ENCODE measurements at places on chromosomes 3 and 15.

DNA sequence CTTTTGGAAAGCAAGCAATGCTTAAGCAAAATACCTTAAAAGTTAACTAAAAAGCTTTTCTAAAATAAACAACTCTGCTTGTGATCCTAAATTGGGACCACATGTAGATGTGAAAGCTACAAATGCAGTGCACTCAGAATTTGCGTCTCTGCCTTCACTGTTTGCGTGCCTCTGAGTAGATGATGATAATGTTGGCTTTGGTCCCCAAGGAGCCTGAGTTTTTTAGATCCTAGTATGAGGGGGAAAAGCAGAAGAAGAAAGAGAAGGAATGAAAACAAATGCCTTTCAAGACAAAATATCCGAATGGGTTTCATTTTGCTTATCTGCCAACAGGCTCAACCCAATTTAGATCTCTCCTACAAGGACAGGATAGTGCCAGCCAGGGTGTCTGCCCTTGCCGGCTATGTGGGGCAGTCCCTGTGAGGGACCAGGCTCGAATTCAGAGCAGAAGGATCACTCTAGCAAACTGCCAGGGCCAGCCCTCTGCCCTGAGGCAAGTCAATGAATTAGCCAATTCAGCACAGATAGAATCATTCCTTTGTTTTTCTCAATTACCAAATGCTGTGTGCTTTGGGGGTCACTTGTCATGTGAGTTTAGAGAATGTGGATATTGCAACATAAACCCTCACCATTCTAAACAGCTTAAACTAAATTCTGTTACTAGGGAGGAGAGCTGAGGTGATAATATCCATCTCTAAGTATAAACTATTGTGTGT is 28.5 kb downstream of the SCG5 start:
- no peak for DNase-seq

DNA sequence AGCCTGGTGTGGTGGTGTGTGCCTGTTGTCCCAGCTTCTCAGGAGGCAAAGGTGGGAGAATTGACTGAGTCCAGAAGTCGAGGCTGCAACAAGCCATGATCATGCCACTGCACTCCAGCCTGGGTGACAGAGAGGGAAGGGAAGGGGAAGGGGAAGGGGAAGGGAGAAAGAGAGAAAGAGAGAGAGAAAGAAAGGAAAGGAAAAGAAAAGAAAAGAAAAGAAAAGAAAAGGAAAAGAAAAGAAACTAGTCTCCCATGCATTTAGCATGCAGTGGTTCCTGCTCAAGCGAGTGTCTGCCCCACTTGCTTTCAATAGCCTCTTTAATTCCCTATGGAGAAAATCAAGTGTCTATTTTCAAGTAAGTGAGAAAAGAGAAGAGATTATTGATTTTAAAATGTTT is 20.6 kb upstream of the CAPN7 start:
- no peak for DNase-seq

DNA sequence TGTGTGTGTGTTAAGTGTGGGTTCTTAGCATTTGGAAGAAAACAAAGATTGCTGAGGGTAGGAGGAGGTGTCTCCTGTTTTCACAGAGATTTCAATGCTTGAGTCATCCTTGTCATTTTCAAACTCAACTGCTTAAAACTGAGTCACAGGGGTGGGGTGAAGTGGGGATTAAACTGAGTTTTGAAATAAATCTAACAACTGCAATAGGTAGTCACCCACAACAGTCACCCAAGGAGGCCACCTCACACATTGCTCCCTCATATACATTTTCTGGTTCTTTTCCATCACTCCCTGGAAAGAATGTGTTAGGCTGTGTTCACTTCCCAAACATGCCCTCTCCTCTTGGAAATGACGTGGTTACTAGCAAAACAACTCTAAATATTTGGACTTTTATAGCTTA is 187.7 kb upstream of the CMC1 start:
- DNase-seq, result no peak

DNA sequence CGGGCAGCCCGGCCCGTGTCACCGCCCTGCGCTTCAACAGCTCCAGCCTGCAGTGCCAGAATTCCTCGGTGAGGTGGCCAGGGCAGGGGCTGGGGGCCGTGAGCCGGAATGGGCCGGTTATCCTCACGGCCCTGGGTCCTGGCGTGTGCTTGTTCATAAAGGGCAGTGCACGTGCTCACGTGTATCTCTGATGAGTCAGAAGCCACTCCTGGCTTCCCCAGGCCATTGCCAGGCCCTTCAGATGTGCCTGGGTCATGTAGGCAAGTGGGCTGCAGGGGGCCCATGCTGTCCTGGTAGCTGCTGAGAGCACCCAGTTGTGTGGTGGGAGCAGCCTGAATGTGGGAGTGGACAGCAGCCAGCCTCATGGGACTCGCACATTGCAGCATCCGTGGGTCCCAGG is 29.2 kb downstream of the PLXNA1 start:
- DNase-seq, result no peak

DNA sequence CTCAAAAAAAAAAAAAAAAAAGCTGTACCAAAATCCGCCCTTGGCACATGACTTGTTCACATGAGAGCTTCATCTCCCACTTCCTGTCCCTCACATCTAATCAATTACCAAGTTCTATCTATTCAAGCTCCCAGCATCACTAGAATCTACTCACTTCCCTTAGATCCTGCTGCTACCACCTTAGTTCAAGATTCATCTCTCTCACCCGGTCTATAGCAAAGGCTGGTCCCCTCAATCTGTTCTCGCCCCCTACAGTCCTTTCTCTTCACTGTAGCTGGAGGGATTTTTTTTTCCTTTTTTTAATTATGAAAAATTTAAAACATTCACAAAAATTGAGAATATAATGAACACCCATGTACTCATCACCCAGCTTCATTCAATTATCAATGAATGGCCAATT is 16.7 kb upstream of the GPR160 start:
- no peak for DNase-seq

DNA sequence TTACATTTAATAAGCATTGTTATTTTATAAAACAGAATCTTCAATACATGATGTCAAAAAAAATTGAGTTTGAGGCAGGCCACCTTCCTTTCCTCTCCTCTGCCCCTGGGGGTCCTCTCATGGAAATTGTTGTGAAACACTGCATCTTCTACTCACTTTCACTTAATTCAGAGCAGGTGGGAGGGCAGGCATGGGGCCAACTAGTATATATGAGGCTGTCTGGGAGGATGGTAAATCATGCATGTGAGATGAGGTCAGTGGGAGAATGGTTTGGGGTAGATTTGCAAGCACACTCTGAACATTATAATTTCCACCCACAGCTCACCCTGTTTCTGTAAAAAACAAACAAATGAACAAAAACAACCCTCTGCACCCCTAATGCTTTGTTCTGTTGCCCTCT is 10.4 kb upstream of the CCDC14 start:
- no peak for DNase-seq

DNA sequence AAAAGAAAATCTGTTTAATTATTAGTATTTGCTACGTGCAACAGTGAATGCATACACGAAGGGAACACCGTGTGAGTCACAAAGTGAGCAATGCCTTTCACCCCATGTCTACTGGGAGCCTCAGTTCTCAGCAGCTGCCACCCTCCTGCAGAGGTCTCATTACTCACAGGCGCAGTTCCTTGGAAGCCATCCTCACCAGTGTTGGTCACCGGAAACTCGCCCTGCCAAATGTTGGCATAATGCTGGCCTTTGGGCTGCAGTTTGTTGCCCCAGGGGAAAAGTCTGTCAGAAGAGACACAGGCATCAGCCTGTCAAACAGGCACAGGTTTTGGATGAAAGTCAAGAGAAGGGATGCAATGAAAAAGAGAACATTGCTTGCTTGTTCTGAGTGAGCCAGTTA is 50.1 kb downstream of the SUMF1 start:
- no peak for DNase-seq

DNA sequence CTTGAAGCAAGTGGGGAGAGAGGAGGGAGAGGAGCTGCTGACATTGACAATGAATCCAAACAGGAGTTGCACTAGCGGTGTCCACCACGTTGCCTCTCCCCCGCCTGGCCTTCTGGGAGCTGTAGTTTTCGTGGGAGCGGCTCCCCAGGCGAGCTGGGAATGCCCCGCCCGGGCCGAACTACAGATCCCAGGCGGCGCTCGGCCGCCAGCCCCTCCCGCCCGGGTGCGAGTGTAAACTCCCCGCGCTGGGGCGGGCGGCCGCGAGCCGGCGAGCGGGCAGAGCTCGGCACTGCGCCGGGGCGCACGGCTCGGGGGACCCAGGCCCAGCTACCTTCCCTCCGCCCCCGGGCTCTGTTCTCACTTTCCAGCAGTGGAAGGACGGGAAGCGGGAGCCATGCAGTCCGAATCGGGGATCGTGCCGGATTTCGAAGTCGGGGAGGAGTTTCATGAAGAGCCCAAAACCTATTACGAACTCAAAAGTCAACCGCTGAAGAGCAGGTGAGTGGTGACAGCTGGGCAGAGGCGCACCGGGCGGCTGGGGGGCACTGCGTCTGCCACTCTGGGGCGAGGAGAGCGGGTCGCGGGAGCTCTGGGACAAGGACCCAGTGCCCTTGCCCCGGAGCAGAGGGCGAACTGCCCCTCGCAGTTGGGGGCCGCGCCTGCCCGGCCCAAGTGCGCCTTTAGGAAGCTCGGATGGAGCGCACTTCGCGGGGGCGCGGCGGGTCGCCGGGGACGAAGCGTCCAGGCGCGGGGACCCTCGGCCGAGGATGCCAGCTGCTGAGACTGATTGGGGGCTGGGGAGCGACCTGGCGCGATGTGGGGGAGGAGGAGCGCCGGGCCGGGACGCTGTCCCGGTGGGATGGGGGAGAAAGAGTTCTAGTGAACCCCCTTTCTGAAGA is at the start of gene MITF:
MITF (plus strand) TSS at position 261 of the 899 bp plus-strand sequence; CDS start at position 395, 134 bp downstream.
- DNase-seq, result no peak

GRCh38 chr3:65291448-65292125 is 603.8 kb upstream of the ADAMTS9 start:
- DNase-seq, result no peak

Data from activated T-cell treated with anti-CD3 and anti-CD28 coated beads for 1 hour (primary cell).